ENCODE measurements at places on chromosomes 12 and 14.

GRCh38 chr12:131989021-131989420 is 39.3 kb downstream of the EP400 start:
- no peak for DNase-seq

GRCh38 chr12:50086148-50086547 is 1.0 kb downstream of the SMARCD1 start:
- no peak for DNase-seq

GRCh38 chr14:53872681-53873089 is 83.9 kb downstream of the BMP4 start:
- no peak for DNase-seq

- no peak for DNase-seq
Observed at GRCh38 chr14:69349091-69349777, 48.9 kb downstream of the ERH start.

DNA sequence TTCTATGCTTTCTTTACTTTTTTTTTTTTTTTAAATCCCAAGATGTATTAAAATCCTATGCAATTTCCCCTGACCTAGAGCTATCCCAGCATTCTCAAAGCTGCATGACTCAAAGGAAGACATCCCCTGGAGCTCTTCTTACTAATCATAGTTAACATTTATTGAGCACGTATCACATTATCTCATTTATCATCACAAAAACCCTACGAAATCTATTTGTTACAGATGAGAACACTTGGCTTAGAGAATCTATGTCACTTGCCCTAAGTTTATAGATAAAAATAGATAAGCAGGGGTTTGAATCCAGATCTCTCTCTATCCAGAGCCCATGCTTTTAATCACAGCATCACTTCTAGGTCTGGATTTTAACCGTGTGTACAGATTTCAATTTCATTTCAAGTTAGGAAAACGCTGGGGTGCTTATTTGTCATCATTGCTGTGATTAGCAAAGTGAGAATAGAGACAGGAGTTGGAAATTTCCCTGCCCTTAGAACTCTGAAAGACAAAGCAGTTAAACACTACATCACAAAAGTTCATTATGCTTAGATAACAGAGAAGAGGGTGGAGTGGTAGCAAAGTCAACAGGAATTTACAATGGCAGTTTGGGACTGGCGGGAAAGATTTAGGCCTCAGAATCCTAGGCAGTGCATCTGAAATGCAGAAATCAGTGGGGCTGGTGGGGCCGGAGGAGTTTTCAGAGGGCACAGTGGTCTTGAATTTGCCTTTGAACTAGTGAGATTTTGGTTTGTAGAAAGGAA is 177.7 kb upstream of the FRMD6 start:
- DNase-seq = no peak

DNA sequence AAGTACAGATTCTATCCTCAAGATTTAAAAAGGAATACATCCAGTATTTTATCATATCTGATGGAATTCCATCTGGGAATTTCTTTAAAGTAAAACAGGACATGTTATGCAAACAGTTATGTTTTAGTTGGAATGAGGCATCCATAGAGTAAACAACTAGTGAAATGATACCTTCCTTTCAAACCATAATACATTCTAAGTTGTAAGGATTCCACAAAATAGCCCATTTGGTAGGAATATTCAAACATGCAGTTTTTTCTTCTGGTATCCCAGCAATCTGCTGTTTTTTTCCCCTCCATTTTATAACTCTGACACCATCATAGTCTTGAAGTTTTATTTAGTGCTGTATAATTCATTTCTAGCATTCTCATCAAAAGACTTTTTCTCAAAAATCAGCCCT is 149.6 kb downstream of the ADAMTS20 start:
- no peak for DNase-seq

- DNase-seq = no peak
Observed at GRCh38 chr12:113191227-113191626, 5.7 kb downstream of the RITA1 start.

DNA sequence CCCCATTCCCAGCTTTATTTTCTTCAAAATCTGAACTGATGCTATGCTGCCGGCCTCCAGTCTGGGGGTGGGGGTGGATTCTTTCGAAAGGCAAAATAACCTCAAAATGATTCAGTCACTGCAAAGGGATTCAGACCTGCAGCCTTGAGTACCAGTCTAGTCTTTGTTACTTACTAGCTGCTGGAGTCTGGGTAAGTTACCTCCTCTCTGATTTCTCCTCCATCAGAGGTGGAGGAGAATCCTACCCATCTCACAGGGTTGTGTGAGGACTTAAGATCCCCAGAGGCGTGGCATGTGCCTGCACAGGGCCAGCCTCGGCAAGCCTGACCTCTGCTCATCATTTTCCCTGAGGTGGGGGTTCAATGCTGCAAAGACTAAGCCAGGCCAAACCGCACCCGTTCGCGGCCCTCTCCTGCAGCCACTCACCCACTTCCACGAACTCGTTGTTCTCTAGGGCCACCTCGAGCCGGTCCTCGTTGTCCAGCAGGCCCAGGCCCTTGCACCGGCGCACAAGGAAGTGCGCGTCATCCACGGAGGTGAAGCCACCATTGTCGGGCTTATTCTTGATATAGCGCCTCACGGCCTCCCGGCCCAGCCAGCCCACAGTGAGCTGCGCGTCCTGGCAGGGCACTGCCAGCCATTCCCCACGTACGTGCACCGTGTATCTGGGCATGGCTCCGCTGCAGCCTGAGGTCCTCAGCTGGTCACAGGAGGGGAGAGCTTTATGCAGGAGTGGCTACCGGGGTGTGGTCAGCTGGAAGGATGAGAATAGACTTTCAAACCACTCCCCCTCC is 709 bp downstream of the HAL start:
- no peak for DNase-seq

- DNase-seq = no peak
Observed at GRCh38 chr12:71558445-71558844, 105.2 kb downstream of the ZFC3H1 start.

Data from NCI-H1417 treated with DMSO at 0.1 percent for 48 hours (cell line).